ENCODE measurements at places on chromosomes 7 and 10.

DNA sequence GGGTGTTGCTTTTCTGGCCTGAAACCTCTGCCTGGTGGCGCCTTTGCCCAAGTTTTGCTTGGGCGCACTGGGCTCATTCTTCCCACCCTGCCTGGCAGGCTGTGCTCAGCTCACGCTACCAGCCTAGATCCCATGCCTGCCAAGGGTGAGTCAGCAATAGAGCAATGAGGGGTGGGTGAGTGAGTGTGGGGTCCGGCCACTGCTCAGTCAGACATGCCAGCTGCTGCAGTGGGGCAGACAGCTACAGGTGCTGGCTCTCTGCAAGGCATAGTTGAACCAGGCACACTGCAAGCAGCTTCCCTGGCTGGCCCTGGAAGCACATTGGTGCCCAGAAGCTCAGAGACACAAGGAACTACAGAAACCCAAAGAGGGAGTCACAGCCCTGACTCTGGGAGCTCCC is 680.9 kb upstream of the LRRTM3 start:
- DNase-seq: no peak

DNA sequence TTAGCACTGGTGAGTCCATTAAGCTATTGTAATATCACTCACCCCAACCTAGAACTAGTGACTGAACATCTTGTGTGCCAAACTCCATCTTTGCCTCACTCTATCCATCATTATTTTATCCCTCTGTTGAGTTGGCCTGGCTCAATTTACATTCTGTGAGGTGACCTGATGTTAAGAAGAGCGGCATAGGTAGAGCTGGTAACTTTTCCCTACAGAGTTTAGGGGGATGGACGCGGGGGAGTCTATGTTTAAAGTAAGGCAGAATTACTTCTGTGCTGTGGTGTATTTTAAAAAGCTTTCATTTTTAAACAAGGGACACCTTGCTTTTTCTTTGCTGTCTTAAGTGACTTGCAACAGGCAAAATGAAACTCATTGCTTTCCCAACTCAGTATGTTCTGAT is 186.3 kb downstream of the CREB5 start:
- DNase-seq: no peak

GRCh38 chr10:35375091-35375765 is 38.9 kb downstream of the CCNY start:
- DNase-seq: no peak

DNA sequence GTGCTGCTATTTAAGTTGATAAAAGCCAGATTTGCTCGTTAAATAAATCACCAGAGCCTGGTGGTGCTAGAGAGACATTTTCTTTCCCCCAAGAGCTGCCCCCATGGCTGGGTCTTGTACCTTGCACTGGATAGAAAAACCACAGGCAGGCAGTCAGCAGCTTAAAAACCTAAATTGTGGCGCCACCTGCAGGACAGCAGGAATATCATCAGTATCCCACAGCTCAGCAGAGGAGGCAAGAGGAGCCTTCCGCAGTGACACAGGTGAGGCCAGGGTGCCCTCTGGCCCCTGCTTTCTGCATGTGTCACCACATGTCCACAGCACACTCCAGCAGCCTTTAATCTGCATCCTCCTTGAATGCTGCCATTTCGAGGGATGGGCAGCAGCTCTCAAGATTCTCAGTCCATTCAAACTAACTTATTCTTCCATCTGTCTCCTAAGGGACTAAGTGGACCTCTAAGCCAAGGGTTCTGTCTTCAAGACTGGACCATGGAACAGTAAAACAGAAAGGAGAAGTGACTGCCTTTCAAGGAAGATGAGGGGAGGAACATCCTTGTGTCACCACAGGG is 4.5 kb upstream of the PLXNA4 start:
- DNase-seq: no peak

GRCh38 chr7:130069179-130069977 is 956 bp upstream of the KLHDC10 start:
- no peak for DNase-seq

GRCh38 chr10:7659560-7659959 is 7.2 kb downstream of the ITIH5 start:
- no peak for DNase-seq

DNA sequence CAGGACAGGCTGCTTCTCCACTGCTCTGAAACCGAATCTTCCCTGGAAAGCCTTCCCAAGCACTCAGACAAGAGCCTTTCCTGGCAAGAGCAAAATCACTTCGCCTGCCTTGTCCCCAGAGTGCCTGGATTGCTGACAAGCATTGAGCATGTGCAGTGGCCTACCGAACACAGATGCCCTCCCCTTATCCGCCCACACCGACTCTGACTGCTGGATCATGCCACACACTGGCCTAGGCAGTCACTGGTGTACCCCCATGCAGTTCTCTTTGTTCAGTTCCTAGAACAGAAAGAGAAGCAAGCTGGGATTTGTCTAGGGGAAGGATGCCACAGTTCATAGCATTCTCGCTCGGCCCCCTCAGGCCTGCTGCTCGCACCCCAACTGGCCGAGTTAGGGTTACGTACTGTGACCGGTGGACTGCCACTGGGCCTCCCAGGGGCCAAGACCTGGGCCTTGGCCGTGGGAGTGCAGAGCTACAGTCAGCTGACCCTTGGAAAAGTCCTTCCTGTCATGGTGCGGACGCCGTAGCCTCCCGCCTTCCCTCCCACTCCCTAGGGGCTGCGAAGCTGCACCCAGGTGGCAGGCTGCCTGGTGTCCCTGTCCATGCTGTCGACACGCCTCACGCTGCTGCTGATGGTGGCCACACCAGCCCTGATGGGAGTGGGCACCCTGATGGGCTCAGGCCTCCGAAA is 6.9 kb downstream of the ABCB8 start:
- DNase-seq: no peak

- DNase-seq: no peak
Measured at GRCh38 chr10:124048371-124049290, 44.8 kb downstream of the CHST15 start.

DNA sequence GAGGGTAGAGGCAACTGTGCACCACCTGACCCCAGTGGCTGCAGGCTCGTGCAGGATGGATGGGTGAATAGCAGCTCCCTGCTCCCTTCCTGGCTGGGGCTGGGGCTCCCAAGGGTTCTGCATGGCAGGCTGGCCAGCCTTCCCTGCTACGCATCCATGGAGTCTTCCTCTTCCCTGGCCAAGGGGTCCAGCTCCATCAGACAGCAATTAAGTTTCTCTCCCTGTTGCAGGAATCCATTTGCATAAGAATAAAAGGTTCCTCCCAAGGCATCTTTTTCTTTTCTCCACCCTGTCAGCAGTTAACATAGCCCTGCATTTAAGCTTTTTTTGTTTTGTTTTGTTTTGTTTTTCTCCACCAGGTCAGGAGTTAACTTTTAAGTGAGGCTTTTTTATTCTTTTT is 10.0 kb upstream of the CPA2 start:
- no peak for DNase-seq

- no peak for DNase-seq
Measured at GRCh38 chr10:122286867-122287266, 15.8 kb downstream of the BTBD16 start.

DNA sequence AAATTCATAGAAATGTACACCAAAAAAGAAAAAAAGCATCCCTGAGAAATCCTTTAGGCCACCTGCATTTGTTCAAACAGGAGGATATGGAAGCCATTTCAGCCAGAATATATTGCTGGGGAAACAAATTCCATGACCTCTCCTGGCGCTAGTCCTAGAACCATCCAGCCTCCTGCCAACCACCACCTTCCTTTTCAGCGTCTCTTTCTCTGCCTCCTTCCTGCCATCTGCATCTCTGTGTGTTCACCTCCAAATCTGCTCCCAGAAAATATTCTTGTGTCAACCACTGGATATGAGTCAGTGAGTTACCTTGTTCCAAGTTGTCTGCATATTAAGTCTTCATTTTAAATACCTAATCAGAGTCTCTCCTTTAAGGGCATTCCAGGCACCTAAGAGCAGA is 50.6 kb upstream of the NPY start:
- DNase-seq: no peak

DNA sequence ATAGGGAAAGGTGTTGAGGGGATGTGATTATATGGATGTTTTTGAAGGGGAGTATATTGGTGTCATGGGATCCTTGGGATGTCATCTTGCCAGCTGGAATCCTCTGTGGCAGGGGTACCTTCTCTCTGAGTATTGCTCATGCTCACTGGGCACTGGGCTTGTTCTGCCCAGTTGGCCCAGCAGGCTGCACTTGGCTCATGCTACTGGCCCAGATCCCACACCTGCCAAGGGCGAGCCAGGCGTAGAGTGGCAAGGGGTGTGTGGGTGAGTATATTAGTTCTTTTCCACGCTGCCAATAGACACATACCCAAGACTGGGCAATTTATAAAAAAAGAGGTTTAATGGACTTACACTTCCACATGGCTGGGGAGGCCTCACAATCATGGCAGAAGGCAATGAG is 311.9 kb downstream of the AUTS2 start:
- no peak for DNase-seq

GRCh38 chr10:96319754-96320474 is 15.7 kb downstream of the DNTT start:
- no peak for DNase-seq

- no peak for DNase-seq
Measured at GRCh38 chr7:93906267-93906666, at the start of gene GNGT1. Gene GNGT1 (plus strand): TSS chr7:93906567. CDS start chr7:93906747, 180 bp downstream.

DNA sequence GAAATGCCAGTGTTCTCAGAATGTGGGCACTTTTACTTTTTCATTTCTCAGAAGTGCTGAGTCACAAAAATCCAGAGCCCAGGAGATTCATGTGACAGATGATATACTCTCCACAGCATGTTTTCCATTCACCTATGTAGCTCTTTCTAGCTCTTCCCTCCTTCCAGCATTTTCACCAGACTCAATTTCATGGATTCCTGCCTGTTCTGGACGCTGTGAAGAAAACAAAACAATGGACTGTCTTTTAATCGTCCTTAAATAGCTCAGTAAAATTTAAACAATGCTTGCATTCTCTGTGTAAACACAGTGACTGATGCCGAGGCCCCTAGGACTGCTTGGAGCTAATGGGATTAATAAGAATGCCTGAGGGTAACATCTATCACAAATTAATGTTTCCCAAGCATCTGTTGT is 25.5 kb downstream of the ZNF713 start:
- DNase-seq: no peak

DNA sequence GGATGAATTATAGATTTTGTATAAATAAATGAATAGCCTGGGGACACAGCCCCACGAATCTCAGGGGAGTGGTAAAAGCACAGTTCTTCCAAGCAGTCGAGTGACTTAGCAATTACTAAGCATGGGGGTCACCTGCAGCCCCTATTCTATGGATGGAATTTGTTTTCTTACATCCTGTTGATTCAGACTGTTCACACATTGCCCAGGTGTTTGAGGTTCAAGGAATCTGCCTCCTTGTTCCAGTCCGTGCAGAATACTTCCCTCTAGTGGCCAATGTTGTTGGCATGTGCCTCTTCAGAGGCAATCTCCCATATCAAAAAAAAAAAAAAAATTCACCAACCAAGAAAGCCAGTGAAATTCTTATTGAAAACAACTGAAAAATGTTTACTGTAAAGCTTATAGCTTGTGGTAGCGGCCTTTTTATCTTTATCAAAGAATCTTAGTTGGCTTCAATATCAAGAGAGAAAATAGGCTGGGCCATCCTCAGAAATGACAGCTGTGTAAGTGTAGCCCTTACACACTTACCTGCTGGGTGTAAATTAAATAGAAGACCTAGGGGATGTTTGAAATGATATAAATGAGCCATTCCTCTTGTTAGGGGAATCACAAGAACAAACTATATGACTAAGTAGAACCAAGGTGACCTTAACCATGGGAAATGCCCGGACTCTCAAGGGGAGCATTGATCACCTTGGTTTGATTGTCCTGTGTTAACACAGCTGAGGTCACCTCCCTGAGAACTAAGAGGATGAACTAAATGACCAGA is 7.8 kb downstream of the LIPM start:
- no peak for DNase-seq

DNA sequence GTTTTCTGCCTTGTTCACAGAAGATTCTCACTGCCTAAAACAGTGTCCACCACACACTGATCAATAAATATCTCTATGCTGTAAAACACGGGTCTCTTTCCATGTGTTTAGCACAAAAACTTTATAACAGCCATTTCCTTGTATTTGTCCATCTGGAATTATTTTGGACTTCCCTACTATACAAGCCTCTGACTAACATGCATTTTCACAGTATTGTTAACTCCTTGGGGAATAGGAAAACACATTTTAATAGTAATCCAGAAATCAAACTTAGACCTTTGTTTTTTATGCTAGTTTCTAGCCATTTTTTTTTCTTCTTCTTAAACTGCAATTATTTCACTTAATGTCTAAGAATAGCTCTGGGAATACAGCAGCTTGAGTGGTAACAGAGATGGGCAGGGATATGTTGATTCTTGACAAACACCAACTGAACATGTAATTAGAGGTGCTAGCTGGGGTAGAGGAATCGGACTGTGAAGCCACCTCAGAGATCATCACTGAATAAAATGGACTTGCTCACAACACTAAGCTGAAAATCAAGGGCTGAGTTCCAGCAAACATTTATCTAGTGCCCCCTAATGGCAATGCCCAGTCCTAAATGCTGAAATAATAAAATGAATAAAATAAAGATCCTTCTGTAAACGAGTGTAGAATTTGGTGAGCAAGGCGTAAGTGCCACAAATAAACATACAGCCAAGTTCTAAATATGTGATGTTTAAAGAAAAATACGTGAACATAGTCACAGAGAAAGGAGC is 593.1 kb downstream of the SORCS1 start:
- DNase-seq: no peak

- DNase-seq: no peak
Measured at GRCh38 chr7:75024922-75025321, 48.7 kb downstream of the RCC1L start.

DNA sequence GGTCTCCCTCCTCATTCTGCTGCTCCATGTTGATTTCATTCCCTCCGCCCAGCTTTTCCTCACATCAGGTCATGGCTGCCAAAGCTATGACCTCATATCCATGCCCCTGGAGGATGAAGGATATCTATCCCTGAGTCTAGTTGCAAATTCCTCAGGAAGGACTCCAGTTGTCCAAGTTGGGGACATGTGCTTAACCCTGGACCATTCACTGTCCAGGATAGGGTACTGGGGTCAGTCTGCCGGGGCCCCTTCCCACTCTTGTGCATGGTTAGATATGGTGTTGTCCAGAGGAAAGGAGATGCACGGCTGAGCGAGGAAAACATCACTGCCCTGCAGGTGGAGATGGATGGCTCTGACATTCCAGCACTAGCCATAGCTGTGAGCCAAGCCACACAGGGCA is 51.9 kb upstream of the COMTD1 start:
- no peak for DNase-seq

GRCh38 chr10:61749291-61749690 is 86.6 kb downstream of the CABCOCO1 start:
- DNase-seq: no peak

DNA sequence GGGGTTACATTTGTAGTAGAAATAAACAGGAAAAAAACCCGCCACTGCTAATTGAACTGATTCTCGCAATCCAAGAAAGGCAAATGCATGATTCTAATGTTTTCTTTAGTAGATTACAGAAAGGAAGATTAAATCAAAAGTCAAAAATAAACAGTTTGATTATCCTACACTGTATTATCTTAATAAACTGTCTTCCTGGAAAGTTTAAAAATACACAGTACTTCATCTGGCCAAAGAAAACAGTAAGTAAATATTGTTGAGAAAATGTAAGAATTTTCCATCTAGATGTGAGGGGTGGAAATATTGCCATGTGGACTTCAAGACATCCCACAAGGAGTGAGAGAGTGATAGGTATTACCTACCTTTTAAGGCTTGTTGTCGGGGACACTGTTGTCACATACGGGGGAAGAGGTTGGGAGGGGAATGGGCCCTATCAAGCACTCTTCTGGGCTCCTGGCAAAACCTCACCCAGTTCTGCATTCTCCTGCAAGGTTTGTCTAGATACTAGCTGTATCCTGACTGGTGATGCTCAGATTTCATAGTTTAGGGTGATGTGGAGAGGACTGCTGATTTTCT is 17.8 kb downstream of the GRK5 start:
- DNase-seq: no peak
